ENCODE measurements at places on chromosomes 7 and 10.
A peak's percentile ranks its signal among the peaks of the same experiment; 100 is the strongest.

DNA sequence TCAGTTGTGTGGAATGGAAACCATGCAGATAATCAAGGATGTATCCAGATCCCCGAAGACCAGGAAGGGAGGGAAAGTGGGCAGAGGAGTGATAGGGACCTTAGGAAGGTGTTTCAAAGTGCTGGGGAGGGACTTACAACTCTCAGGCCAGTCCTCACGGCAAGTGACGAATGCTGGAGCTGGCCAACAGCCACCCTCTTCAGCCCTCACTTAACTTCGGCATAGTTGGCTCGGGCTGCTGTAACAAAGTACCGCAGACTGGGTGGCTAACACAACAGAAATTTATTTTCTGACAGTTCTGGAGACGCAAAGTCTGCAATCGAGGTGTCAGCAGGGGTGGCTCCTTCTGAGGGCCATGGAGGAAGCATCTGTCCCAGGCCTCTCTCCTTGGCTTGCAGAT, 265.9 kb upstream of the YAE1 start:
- DNase-seq: no peak

- DNase-seq: peak; percentile 50
These were observed 4.6 kb downstream of the TRPV6 start for GRCh38 chr7:142880876-142881505.

- DNase-seq: no peak
These were observed 4.9 kb downstream of the PURB start for GRCh38 chr7:44880317-44881018.

DNA sequence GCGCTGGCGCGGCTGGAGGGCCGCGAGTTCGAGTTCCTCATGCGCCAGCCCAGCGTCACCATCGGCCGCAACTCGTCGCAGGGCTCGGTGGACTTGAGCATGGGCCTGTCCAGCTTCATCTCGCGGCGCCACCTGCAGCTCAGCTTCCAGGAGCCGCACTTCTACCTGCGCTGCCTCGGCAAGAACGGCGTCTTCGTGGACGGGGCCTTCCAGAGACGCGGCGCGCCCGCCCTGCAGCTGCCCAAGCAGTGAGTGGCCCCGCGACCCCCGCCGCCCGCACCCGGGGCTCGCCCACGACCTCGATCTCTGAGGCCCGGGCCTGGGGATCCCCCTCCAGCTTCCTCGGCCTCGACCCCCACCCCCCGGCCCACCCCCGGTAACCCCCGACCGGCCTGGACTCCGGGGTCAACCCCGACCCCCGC, 537 bp downstream of the FOXK1 start:
- DNase-seq: peak; percentile 48

- peak; percentile 70 for DNase-seq
These were observed 103.8 kb upstream of the PPIF start for GRCh38 chr10:79243181-79244067.

DNA sequence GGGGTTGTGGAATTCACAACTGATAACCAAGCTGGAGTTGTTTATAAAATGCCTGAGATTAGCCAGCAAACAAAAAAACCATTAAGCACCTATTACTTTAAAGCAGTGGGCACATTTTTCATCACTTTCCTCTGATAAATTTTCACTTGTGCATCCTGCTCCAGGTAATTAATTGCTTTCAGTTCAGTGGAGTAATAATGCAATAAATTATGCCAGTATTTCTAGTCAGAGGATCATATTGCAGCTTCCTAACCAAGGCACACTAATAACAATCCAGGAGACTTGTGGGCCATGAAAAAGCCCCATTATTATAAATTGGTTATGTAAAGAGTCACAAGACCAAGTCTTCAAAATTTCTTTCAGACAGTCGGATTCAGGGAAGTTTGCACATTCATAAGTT, 193.2 kb downstream of the LRMDA start:
- DNase-seq: no peak

All from stimulated activated naive CD8-positive, alpha-beta T cell treated with anti-CD3 and anti-CD28 coated beads, Interleukin-15, Interleukin-2, amounts not matched to agents 100 U/mL and 50 U/mL, for 24 hours (primary cell).